ENCODE measurements at places on chromosomes 4 and X. TPM values are rescaled to one million over a fixed set of nuclear protein-coding genes. Genes with fewer than 3 reads are reported as not detected.

DNA sequence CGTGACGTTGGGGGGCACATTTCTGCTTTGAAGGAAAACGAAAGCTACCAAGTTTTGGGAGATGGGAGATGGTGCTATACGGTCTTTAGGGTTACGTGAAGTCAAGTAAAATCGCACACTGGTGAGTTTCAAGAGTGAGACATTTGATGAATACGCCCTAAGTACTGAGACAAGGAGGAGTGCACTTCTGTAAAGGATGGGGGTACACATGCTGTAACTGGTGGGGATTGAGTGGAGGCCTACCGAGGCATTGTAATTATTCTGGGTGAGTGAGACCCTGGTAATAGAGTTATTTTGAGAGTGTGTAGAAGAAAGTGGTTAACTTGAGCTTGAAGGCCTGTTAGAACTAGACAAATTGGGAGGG is 536 bp downstream of the SH3BGRL start:
- DNase-seq: no peak

MAGEB10 gene
- total RNA-seq: not detected

- DNase-seq: no peak
Measured at GRCh38 chr4:139674875-139675550, 9.4 kb downstream of the MGST2 start.

- no peak for DNase-seq
Measured at GRCh38 chrX:29653721-29654120, 561.6 kb upstream of the MAGEB2 start.

ADH4 gene
- 24.0 TPM for total RNA-seq

GRCh38 chr4:10207116-10207515 is 90.5 kb upstream of the WDR1 start:
- no peak for DNase-seq

DNA sequence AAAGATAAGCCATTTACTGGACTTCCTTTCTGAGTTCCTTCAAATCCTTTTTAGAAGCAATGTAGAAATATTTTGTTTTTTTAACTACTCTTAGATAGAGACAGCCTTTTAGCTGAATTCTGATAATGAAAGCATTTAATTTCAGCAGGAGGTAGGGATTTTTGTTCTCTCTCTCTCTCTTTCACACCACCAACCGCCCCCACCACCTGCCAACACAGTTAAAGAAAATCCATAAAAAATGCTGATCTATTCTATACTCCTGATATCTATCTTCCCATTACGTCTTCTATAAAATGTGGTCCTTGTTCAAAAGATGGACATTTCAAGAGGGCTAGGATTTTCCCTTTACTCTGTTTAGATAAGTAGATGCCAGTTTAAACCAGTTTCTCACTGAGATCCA is 104.5 kb downstream of the DCLK2 start:
- no peak for DNase-seq

DNA sequence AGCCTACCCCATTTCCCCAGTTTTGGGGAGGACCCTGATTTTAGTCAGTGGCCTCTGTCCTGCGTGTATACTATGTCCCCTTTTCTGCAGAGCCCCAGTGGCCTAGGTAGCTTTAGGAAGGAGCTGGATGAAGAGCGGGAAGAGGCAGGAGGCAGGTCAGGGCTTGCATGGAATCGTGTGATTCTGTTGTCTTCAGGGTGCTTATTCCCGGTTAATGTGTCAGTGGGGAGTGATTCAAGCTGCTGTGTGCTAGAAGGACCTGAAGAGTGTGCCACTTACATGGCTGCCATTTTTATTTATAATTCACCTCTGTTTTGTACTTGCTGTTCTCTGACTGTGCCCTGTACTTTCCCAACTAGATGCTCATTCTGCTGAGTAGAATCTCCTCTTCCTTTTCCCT is 127.3 kb upstream of the AMOT start:
- no peak for DNase-seq

TLR10 gene
- not detected for total RNA-seq

All from hepatocyte (in vitro differentiated cells).